ENCODE measurements at places on chromosomes 11 and 22. TPM values are rescaled to one million over a fixed set of nuclear protein-coding genes. Genes with fewer than 3 reads are reported as not detected.

The CARNS1 gene
- 6.0 TPM for total RNA-seq

DNA sequence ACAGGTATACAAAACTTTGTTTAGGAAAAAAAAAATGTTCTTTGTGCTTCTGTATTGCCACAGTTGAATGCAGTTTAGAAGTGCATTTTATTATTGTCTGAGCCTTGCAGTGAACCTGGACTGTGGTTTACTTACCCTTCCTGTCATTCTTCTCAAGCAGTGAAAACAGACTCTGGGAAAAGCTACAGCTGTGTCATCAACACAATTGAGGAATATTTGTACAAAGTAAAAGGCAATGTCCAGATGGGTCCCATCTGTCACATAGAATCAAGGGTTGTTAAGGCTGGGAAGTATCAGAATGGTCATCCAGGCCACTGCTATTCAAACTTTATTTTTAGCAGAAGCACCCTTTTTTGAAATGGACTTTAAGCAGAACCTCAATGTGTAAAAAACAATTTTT, 73.3 kb downstream of the TRIM44 start:
- H3K36me3 ChIP-seq, result peaks cover 31% of the 10 kb centered on the region
- H3K4me1 ChIP-seq, result no peaks in the 10 kb centered on the region
- no peak for DNase-seq
- H3K4me3 ChIP-seq, result no peak overlapping the region

DNA sequence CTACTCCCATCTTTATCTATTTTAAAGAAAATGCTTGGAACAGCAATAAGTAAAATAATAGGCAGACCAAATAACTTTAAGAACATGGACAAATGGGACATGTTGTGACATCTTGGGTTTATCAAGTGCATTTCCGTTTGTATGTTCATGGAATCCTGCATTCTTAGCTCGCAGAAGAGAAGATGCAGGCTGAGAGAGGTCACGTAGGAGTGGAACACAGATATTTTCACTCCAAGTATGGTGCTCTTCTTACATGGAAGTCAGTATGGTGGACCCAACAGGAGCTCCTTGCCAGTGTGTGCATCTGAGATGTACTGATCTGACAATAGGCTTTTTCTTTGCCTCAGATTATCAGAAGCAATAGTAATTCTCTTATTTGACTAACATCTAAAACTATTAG, 1.7 kb downstream of the E2F8 start:
- no peak for DNase-seq
- H3K27me3 ChIP-seq, result peaks cover 23% of the 10 kb centered on the region
- H3K4me3 ChIP-seq, result no peak overlapping the region
- no peak overlapping the region for H3K27ac ChIP-seq

- DNase-seq, result no peak
- H3K4me1 ChIP-seq, result peaks cover 6% of the 10 kb centered on the region
- H3K27ac ChIP-seq, result no peak overlapping the region
- H3K27me3 ChIP-seq, result no peaks in the 10 kb centered on the region
- H3K36me3 ChIP-seq, result no peaks in the 10 kb centered on the region
- H3K4me3 ChIP-seq, result no peak overlapping the region
Measured at GRCh38 chr11:33687733-33688479, 12.7 kb downstream of the C11orf91 start.

The SEC14L3 gene
- not detected for total RNA-seq

The CARD18 gene
- not detected for total RNA-seq

DNA sequence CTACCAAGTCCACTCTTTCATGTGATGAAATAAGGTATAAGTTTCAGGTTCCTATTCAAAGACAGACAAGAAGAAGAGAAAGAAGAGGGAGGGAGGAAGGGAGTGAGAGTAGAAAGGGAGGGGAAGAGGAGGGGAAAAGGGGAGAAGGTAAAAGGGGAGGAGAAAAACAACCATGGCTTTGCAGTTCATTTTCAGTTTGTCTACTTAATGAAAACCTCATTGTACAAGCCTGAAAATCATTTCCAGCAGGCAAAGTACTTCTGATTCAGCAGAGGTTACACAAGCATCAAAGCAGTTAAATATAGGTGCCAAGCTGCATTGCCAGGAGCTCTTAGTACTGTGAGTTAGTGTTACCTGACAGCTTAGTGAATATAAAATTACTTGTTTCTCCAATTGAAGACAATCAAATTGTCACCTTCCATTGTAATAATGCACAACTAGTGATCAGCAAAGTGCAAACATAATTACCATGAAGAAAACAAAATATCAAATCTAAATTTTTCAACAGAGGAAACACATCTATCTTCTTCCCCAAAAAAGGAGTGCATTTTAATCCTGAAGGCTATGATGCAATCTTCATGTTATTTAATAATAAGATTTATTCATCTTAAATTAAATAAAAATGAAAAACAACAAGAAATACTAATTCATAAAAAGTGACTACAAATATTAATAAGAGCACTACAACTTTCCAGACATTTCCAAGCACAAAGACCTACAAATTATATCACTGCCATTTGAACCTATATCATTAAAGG, 8.2 kb downstream of the SOX6 start:
- H3K4me3 ChIP-seq, result no peak overlapping the region
- no peak overlapping the region for H3K27ac ChIP-seq
- H3K4me1 ChIP-seq, result no peaks in the 10 kb centered on the region
- no peak for DNase-seq

DNA sequence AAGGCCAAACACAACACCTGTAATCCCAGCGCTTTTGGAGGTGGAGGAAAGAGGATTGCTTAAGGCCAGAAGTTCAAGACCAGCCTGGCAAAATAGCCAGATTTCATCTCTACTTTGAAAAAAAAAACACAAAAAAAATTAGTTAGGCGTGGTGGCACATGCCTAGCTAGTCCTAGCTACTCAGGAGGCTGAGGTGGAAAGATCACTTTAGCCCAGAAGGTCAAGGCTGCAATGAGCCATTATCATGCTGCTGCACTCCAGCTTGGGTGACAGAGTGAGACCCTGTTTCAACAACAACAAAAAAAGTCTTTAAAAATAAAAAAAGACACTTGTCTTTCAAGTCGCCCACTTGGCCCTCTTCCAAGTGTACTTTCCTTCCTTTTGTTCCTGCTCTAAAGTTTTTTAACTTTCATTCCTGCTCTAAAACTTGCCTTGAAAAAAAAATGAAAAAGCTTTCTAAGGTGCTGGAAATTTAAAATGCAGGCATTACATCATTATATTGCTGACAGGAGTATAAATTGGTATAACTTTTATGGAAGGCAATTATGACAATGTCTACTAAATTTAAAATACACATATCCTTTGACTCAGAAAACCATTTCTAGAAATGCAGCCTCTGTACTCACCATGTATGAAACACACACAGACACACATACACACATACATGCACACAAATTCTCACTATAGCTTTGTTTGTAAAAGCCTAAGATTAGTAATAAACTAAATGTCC, 12.7 kb downstream of the LIPT2 start:
- DNase-seq, result no peak
- no peaks in the 10 kb centered on the region for H3K27me3 ChIP-seq
- no peaks in the 10 kb centered on the region for H3K36me3 ChIP-seq
- no peak overlapping the region for H3K4me3 ChIP-seq

The TPBGL gene
- not detected for total RNA-seq
